ENCODE measurements at places on chromosomes 2 and 18.
A peak's percentile ranks its signal among the peaks of the same experiment; 100 is the strongest.

DNA sequence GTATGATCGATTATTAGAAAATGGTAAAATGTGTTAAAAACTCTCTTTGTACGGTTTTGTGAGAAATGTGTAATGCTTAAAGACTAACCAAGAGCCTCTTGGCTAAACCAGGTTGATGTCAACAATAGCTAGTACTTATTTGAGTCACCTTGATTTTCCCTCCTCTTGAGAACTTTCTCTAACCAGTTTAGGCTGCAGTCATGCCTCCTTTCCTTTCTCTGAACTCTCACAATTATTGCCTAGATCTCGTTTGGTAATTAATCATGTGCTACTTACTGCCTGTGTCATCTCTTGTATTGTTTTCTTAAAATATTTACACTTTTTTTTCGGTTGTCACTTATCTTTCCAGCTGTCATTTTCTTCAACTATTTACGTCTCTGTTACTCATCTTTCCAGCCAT lies 1.1 kb upstream of the EPC2 start:
- DNase-seq: no peak

DNA sequence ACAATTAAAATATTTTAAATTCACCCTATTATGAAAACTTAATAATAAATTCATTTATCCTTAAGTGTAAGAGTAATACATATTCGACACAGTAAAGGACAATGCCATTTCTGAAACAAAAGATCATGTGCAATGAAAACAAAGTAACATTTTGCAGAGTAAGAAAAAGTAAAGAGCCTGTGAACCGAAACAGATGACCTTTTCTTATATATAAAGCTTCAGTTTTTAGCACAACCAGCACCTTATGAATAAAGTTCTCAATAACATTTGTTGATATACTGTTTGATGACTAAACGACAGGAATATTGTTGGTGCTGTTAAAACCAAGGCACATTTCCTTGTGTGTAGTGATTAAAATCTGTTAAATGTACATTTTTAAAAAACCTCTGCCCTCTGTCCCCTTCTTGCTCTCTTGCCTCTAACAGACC lies 1.5 kb downstream of the PELI1 start:
- no peak for DNase-seq

- no peak for DNase-seq
Observed at GRCh38 chr2:5690718-5691220, 1.4 kb upstream of the SOX11 start.

DNA sequence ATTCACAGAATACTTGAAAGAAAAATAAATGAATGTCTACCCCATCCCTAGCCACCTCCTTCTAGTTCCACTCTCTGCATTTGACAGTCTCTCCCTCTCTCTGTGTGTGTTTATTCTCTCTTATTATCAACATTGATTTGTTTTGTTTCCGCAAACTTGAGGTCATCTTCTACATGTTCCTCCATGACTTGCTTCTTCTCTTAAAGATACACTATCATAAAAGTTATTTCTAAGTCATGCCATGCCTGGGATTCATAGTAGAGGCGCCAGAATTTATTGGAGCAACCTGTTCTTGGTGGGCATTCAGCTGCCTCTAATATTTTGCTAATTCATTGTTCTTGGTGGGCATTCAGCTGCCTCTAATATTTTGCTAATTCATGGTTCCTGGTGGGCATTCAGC lies 58.9 kb upstream of the SMAD7 start:
- DNase-seq: no peak

- DNase-seq: no peak
Observed at GRCh38 chr2:128986026-128986715, 667.5 kb upstream of the HS6ST1 start.

DNA sequence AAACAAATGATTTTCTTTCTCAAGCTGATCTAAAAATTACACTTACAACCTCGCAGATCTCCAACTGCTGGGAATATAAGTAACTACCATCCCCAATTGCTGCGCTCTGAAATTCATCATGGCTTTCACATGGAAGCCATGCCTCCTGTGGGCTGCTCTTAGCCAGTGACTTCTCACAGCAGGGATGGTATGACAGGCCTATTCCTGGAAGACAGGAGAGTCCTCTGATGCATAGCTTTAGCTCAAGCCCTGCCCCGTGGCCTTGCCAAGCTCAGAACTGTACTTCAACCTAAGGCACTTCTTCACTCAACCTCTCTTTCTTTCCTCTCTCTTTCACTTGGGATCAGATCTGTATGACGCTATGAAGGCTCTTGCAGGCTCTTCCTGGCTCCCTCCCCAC lies 12.6 kb upstream of the ELAC1 start:
- DNase-seq: no peak

DNA sequence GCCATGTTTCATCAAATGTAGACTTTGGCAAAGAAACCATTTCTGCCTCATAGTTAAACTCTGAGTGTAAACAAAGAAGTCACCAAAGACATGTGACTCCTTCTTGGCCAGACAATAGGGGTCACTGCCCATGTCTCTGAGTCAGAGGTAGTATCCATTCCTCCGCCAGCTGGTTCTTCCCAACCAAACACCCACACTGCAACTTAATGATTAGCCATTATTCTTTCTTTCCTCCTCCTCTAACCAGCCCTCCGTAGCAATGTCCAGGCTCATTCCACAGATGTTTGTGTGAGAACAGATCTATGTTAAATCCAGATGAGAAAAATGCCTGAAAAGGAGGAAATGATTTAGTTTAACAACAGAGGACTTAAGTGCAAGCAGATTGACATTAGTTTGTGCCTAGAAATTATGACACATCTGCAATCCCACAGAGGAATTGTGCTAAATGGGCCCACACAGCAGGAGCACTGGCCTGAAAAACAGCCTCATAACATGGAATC lies 127.9 kb upstream of the SH3BP4 start:
- peak; percentile 98 for DNase-seq

DNA sequence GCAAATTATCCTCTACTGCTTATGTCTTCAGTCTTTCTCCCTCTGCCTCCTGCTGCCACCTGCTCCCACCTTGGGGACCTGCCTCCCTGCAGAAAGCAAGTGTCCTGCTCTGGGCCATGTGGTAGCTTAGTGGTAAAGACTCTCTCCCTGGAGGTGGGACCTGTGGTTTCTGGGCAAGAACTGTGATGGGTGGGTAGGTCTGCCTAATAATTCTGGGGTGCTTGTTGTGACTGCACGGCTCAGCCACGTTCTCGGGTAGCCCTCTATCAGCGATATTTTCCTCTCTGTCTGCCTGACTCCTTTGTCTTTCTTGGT lies 16.4 kb upstream of the CD28 start:
- no peak for DNase-seq

GRCh38 chr2:16139663-16140615 lies 199.6 kb downstream of the MYCN start:
- DNase-seq: no peak

- no peak for DNase-seq
Observed at GRCh38 chr18:80200932-80201672, 46.2 kb downstream of the PARD6G start.

- DNase-seq: peak; percentile 6
Observed at GRCh38 chr2:65800998-65801397, 368.6 kb upstream of the SPRED2 start.
